ENCODE measurements at places on chromosomes 5 and 9.
A peak's percentile ranks its signal among the peaks of the same experiment; 100 is the strongest.

- peak; percentile 28 for DNase-seq
- no peak overlapping the region for H3K27ac ChIP-seq
- H3K4me3 ChIP-seq = no peak overlapping the region
- peaks cover 9% of the 10 kb centered on the region for H3K27me3 ChIP-seq
- H3K36me3 ChIP-seq = no peaks in the 10 kb centered on the region
Observed at GRCh38 chr5:110441035-110441434, 285.4 kb downstream of the TMEM232 start.

GRCh38 chr5:176154821-176155220 is 83.4 kb upstream of the SIMC1 start:
- H3K4me3 ChIP-seq = no peak overlapping the region
- no peak overlapping the region for H3K27ac ChIP-seq
- H3K4me1 ChIP-seq = peaks cover 18% of the 10 kb centered on the region
- no peaks in the 10 kb centered on the region for H3K36me3 ChIP-seq

- H3K27me3 ChIP-seq = no peaks in the 10 kb centered on the region
- no peak overlapping the region for H3K27ac ChIP-seq
- peaks cover 4% of the 10 kb centered on the region for H3K4me1 ChIP-seq
- no peaks in the 10 kb centered on the region for H3K36me3 ChIP-seq
- no peak overlapping the region for H3K4me3 ChIP-seq
- DNase-seq = no peak
Observed at GRCh38 chr5:122110987-122111386, 18.4 kb upstream of the ZNF474 start.

- no peaks in the 10 kb centered on the region for H3K27me3 ChIP-seq
- H3K27ac ChIP-seq = no peak overlapping the region
- peaks cover 17% of the 10 kb centered on the region for H3K4me1 ChIP-seq
- DNase-seq = no peak
- H3K4me3 ChIP-seq = no peak overlapping the region
Observed at GRCh38 chr5:167786871-167787578, 504.4 kb upstream of the WWC1 start.

DNA sequence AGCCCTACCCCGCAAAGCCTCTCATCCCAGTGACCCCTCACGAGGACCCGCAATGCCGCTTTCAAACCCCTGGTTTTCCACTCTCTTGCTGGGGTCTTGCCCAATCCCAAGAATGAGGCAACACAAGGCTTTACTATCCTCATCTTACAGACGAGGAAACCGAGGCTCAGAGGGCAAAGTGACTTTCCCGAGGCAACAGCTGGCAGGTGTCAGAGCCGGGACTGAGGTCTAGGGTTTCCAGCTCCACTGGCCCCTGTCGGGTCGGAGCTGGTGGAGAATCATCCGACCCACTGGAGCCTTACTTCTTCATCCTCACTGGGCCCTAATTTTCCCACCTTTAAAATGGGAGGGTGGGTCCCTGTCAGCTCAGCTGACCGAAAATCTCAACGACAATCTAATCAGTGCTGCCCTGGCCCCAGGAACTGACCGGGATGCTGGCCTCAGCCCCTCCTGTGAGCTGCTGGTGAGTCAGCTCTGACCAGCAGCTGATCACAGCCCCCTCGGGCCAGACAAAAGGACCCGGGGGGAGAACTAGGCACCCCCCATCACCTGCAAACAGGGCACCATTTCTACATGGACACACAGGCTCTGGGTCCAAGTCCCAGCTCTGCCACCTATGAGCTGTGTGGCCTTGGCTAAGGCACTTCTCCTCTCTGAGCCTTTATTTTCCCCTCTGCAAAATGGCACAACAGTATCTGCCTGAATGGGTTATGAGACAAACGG is 72.7 kb upstream of the STXBP1 start:
- no peak overlapping the region for H3K27ac ChIP-seq
- H3K27me3 ChIP-seq = no peaks in the 10 kb centered on the region
- H3K4me3 ChIP-seq = no peak overlapping the region
